Activated naive CD4-positive, alpha-beta T cell (primary cell): ENCODE measurements at places on chromosomes 13 and 19.

GRCh38 chr13:67943116-67943515 is 713.0 kb upstream of the PCDH9 start:
- DNase-seq, result no peak

GRCh38 chr19:17219286-17219685 is 4.1 kb downstream of the USE1 start:
- no peak for DNase-seq

DNA sequence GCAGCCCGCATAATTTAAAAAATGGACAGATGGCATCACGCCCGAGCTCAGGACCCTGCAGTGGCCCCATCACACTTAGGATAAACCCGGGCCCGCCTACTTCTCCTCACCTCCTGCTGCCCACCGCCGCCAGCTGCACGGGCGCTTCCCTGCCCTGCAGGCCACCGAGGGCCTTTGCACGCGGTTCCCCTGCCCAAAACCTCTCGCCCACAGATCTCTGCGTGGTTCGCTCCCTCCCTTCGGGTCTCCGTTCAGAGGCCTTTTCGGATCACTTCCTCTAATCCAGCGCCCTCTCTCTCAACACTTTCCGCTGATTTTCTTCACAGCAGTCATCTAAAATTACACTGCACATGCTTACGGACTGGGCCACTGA is 1.8 kb downstream of the SHISA7 start:
- no peak for DNase-seq

DNA sequence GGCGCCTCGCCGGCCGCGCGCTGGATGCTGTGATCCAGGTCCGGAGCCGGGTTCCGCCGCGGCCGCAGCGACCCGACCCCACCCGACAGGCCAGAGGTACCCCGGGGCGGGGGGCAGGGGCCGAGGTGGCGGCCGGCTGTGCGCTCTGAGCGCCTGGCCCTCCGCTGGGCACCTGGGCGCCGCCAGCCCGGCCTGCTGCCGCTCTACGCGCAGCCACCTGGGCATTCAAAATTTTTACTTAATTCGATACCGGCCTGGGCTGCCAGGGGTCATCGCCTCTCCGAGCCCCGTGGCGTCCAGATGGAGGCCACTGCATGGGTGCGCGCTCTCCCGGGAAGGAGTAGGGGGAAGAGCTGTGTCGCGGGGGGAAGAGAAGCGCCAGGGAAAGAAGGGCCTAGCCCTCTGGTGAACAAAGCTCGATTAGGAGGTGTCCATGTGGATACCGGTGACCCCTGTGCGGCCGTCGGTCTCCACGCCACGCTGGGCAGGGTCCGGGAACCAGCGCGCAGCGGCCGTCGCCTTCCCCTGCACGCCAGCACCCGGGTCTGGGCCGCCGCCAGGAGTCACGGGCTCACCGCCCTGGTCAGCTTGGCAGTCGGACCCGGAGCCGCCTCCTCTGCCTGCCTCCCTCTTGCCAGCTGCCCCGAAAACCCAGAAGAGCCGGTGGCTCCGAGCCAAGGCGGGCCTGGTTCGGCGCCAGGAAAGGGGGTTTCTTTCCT is 666 bp downstream of the BIVM start:
- DNase-seq, result no peak

- no peak for DNase-seq
Measured at GRCh38 chr19:30226464-30227011, 145.6 kb upstream of the ZNF536 start.

DNA sequence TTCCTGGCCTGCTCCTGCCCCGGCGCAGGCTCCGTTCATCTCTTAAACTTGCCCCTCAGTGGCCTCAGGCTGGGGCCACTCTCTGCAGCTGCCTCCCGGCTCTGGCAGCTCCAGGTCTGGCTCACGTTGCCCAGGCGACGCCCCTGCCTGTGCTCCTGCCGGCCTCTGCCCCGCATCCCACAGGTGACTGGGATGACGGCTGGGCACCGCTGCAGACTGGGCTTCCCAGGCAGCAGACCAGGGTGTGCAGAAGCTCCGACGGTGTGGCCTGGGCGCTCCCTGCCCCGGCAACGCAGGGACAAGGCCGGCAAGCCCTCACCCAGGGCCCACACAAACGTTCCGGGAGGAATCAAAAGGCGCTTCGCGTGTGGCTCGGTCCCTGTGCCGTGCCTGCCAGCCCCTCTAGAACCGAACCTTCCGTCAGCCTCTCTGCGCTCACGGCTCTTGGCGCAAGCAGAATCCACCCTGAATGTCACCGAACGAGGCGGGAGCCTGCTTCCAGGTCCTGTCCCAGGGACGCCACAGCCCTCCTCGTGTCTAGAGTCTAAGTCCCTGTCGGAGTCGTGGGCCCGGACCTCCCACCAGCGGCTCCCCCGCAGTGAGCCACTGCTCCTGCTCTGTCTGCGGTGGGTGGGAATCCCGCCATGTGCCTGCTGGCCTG is 64.8 kb downstream of the MLLT1 start:
- no peak for DNase-seq

DNA sequence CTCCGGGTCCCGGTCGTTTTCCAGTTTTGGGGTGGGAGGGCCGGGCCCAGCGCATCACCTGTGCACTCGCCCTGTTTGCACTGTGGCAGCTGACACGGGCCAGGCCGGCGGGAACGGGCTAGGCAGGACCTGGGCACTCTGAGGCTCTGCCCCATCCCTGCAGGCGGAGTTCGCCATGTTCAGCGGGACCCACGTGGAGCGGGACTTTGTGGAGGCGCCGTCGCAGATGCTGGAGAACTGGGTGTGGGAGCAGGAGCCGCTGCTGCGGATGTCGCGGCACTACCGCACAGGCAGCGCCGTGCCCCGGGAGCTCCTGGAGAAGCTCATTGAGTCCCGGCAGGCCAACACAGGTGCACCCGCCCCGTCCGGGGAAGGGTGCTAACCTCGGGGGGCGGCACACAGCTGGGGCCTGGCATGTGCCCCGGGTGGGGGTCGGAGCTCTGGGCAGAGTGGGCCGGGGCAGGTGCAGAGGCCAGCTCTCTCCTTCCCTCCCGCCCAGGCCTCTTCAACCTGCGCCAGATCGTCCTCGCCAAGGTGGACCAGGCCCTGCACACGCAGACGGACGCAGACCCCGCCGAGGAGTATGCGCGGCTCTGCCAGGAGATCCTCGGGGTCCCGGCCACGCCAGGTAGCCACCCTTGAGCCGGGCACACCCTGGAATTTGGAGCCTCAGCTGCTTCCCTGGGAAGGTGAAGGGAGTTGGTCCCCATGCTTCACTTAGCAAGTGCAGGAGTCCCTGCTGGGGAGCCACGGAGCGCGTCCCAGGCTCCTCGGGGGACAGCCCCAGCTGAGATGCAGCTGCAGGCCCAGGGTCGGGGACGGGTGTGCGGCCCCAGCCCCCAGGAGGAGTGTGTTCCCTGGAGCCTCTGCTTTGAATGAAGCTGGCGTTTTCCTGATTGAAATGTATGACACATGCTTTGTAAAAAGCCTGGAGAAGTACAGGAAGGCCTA is 9.3 kb upstream of the ZNF554 start:
- DNase-seq, result no peak

- DNase-seq, result no peak
Measured at GRCh38 chr13:19618977-19619376, 14.5 kb upstream of the MPHOSPH8 start.

GRCh38 chr19:16714702-16715287 is 4.9 kb upstream of the NWD1 start:
- DNase-seq, result peak; percentile 9

GRCh38 chr13:42538996-42539395 is 35.0 kb upstream of the TNFSF11 start:
- no peak for DNase-seq

DNA sequence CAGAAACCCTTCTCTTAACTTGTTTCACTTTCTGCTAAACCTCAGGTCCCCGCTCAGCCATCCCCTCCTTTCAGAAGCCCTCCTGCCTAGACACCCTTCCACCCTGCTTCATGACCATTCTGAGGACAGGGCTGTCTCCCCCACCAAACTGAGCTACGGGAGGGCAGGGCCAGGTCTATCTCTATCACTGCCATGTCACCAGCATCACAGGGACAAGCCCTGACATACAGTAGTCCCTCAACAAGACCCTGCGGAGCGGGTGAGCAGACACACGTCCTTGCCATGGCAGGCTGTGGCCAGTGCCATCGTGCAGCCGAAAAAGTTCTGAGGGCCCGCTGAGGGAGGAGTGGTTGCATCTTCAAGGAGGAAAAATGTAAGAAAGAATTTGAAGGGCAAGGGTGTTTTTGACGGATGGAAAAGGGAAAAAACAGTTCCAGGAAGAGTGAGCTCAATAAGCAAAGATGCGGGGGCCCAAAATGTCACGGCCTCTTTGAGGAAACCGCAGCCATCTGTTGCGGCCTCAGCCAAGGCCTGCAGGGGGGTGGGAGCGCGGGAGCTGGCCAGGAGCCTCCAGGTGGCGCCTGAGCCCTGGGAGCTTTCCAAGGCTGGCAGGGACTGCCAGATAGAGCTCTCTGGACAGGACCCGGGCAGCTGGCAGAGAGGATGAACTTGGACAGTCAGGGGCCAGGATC is 8.1 kb downstream of the PTGIR start:
- DNase-seq, result no peak

GRCh38 chr13:98366010-98366409 is 188.9 kb upstream of the RNF113B start:
- DNase-seq, result no peak

DNA sequence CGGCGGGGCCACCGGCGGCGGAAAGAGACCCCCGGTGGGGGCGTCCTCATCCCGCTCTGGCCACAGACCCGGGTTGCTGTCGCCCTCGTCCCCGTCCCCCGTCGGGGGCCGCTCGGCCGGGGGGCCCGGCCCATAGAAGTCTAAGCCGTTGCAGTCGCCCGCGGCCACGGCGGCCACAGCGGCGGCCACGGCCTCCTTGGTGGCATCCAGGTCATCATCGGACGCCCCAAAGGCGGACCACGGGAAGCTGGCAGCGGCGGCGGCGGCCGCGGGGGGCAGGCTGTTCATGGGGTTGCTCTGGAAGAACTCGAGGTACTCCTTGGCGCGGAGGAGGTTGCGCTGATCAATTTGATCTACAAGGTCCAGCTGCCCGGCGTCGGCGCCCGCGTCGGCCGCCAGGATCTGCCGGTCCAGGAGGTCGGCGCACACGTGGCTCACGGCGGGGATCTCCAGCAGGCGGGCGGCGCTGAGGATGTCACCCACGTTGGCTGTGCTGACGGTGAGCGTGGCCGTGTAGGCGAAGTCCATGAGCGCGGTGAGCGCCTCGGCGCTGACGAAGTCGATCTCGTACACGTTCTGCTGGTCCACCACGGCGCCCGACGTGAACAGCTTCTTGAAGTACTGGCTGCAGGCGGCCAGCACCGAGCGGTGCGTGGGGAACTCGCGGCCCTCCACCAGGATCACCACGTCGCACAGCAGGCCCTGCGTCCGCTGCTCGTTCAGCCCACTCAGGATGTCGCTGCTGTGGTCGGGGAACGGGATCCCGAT is 12.1 kb downstream of the ZBTB7A start:
- no peak for DNase-seq

- DNase-seq, result no peak
Measured at GRCh38 chr13:45799451-45799850, 52.1 kb downstream of the SIAH3 start.

GRCh38 chr19:55041627-55042343 is 3.7 kb upstream of the GP6 start:
- no peak for DNase-seq

DNA sequence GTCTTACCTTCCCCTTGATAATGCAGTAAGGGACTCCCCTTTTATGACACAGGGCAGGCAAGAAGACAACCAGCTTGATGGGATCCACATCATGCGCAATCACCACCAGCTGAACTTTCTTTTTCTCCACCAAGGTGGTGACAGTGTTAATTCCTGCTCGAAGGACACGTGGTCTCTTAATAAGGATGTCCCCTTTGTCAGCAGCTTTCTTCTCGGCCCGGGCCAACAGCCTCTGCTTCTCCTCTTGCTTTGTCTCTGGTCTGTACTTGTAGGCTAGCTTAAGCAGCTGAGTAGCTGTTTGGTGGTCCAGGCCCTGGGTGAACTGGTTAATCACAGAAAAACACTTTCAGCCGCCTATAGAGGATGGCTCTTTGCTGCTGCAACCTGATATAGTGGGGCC is 8.0 kb downstream of the ZNF431 start:
- no peak for DNase-seq

DNA sequence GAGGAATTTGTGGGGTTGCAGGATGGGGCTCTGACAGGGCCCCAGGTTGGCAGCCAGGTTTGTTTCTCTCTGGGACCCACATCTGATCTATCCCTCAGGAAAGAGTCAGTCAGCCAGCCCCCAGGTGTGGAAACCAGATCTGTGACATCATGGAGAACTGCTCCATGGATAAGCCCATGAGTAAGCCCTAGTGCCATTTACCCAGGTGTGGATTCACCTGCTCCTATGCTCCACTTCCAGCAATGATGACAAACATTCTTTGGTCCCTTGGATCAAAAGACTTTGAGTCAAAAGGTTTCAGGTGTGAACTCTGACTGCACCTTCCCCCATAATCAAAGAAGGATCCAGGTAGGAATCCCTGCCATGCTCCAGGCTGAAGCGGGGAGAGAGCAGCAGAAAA is 26.9 kb upstream of the IGFL4 start:
- DNase-seq, result no peak

DNA sequence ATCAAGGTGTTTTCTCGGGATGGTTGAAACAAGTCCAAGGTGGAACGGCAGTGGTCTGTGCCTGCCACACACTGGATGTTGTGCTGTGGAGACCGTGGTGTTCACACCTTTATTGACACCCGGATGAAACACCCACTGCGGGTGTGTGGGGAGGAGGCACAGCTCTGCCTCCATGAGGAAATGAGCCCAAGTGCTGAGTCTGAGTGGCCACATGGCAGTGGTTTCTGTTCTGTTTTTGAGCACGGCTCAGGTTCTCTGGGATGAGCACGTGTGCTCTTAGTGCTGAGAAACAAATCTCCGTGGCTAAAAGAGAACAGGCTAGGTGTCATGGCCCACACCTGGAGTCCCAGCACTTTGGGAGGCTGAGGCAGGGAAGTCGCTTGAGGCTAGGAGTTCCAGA is 29.5 kb downstream of the UPF1 start:
- no peak for DNase-seq

GRCh38 chr13:40434516-40435397 is 231.7 kb downstream of the FOXO1 start:
- DNase-seq, result no peak

GRCh38 chr19:34778342-34778741 is 5.3 kb upstream of the ZNF599 start:
- no peak for DNase-seq

GRCh38 chr19:9586764-9587163 is 2.5 kb upstream of the ZNF121 start:
- DNase-seq, result peak; percentile 10

DNA sequence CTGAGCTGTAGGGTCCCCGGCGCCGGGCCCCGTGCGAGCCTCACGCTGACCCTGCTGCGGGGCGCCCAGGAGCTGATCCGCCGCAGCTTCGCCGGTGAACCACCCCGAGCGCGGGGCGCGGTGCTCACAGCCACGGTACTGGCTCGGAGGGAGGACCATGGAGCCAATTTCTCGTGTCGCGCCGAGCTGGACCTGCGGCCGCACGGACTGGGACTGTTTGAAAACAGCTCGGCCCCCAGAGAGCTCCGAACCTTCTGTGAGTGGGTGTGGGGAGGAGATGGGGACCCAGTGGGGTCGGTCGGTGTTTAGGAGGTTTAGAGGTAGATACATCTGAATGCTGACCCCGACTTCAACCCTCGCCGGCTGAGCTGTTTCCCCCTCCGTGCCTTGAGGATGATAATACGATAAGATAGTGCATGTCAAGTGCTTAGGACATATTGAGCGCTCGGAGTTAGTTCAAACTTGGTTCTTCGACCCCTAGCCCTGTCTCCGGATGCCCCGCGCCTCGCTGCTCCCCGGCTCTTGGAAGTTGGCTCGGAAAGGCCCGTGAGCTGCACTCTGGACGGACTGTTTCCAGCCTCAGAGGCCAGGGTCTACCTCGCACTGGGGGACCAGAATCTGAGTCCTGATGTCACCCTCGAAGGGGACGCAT is 1.9 kb downstream of the ICAM5 start:
- no peak for DNase-seq

- no peak for DNase-seq
Measured at GRCh38 chr19:46481947-46482346, 10.6 kb upstream of the PNMA8A start.
